ENCODE measurements at places on chromosomes 11 and 22.
A peak's percentile ranks its signal among the peaks of the same experiment; 100 is the strongest.

DNA sequence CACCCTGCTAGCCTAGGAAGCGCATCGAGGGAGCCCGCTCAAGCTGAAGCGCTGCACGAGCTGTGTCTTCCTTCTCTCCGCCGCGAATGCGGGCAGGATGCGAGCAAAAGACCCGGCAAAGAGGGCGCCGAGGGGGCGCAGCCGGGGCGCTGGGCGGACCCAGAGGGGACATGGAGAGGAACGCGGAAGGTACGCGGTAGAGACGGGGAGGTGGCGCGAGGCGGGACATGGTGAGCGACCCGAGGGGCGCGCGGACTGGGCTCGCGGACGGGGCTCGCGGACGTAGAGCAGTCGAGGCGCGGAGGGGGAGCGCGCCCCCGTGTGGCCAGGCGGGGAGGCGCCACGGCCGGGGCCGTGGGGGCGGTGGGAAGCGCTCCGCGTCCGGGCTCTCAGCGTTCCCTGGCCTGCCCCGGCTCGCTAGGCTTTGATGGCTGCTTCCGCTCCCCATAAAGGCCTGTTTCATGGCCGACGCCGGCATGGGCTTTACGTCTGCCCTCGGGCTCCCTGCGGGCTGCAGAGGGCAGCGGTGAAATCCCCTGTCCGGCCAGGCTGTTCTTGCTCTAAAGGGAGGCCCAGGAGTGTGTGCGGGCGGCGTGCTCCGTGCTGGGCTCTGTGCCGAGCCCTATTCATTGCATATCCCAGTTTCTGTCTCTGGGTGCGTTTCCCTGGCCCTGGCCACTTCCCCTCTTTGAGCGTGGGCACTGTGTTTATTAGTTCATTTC lies 31.2 kb upstream of the TRIM29 start:
- DNase-seq: peak; percentile 25

GRCh38 chr11:10450462-10451425 lies 4.3 kb upstream of the AMPD3 start:
- DNase-seq: no peak

DNA sequence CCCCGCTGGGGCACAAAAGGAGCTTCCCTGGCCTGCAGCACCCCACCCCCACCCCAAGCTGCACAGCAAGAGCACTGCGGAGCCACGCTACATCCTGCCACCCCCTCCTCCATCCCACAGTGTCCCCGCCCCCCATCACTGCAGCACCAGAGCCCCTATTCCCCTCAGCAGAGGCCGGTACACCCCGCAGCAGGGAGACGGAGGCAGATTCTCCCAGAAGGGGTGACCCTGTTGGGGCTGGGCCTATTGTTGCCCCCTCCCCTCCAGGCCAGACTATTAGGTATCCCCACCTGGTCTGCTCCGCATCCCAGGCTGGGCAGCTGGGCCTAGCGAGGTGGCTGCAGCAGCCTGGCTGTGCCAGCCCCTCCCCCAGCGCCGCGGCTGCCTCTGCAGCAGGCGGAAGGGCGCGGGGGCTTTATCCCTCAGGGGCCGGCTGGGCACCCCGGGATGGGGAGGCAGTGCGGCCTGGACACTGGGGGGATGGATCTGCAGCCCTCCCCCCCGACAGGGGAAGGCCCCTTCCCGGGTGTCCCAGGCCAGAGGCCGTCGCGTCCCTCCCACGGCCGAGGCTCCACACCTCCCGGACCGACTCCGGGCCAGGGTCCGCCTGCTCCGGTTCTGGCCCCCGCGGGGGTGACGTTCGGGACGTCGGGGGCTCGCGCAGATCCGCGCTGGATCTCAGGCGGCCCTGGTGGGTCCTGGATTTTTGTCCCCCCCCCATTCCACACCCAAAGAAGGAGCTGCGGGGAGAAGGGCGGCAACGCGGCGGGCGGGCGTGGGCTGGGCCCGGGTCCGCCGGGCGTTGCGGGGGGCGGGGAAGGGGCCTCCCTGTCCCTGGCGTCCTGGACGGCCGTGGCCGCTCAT lies 943 bp downstream of the DUSP8 start:
- DNase-seq: no peak

DNA sequence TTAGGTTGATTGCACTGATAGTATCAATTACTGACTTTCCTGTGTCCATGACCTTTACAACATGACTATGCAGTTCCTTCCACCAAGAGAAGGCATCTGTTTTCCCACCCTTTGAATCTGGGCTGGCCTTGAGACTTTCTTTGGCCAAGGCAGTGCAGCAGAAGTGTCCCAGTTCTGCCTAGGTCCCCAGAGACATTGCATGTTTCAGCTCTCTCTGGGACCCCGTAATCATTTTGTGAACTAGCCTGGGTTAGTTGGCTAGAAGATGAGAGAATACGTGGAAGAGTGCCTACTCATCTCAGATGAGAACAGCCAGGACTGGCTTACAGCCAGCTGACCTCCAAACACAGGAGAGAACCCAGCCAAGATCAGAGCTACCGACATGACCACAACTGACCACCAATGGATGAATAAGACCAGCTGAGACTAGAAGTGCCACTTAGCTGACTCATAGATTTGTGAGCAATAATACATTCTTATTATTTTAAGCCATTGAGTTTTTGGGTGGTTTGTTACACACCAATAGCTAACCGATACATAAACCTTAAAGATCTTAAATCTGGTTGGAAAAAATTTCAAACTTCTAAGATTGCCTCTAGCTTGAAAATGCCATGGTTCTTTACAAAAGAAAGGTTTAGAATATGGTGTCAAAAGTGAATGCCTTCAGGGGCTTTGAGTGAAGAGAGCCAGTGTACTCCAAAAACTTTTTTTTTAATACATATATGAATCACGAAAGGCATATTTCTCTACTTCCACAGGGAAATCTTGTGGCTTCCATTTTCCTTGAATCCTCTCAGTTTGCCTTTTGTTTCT lies 145.2 kb downstream of the FBXO7 start:
- no peak for DNase-seq

DNA sequence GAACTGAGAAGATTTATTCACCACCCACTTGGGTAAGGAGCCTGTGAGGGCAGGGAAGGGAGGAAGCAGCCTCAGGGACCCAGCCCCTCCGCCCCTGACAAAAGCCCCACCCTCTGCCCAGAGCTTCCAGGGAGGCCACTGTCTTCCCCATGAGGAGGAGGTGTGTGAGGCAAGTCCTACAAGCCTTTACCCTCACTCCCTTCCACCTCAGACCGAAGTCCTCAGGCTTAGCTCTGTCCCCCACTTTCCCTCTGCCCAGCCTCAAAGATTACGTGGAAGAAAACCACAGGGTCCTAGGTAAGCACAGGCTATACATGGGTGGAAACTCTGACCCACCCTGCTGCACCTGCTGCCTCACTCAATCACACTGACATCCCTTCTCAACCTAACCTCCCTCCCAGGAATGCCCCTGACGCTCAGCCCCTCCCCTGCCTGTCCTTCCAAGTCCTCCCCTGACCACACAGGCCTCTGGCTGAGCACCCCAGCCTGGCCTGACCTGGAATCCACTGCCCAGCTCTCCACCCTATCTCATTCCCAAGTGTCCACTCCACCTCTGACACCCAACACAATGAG lies 3.6 kb upstream of the ARAP1 start:
- DNase-seq: no peak

- no peak for DNase-seq
These were observed 42.1 kb downstream of the PRDM10 start for GRCh38 chr11:129960216-129961214.

- DNase-seq: no peak
These were observed 6.9 kb downstream of the SLC43A1 start for GRCh38 chr11:57508341-57509170.

DNA sequence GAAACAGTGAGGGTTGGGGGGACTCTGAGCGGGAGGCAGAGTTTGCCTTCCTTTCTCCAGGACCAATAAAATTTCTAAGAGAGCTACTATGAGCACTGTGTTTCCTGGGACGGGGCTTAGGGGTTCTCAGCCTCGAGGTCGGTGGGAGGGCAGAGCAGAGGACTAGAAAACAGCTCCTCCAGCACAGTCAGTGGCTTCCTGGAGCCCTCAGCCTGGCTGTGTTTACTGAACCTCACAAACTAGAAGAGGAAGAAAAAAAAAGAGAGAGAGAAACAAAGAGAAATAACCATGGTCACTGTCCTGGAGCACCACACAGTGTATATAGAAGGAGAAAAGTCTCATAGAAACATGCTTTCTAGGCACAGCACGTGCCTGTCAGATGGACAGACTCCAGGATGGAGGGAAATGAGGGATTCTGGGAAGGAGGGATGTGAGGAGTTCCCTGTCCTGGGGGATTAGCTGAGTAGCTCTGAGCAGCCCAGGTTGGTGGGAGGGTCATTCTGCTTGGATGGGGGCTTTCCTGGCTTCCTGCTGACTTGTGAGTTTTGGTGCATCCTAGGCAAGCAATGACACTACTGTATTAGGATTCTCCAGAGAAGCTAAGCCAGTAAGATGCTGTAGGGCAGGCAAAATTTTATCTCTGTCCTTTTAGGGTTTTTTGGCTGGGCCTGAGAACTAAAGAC lies 3.1 kb downstream of the GSTP1 start:
- DNase-seq: no peak

- no peak for DNase-seq
These were observed 11.5 kb upstream of the FADD start for GRCh38 chr11:70191495-70192140.

GRCh38 chr11:118435290-118435892 lies 901 bp upstream of the KMT2A start:
- DNase-seq: peak; percentile 74

GRCh38 chr11:121929581-121929980 lies 186.4 kb downstream of the BLID start:
- no peak for DNase-seq

DNA sequence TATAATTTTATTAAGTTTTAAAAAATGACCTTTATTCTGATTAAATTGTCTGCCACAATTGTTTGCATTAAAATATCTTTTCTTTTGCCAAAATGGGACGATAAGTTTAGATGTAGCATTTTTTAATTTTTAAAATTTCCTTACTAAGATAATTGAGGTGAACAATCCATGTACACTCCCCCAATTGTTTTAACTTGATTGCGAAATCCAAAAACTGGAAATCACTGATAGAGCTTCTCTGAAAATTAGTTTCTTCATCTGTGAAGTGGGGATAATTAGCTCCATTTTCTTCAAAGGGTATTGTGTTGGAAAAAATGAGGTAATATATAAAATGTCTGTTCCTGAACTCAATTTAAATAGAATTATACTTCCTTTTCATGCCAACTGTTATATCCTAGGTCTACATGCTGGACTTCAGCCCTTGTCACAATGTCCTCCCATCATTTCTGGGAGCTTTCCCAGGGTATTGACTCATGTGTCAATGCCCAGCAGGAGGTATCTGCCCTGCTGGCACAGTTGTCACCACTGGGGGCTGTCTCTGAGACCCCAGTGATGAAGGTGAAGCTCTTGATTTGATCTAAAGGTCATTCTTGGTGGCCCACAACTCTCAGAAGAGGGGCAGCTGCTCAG lies 28.7 kb upstream of the NAV2 start:
- DNase-seq: no peak

DNA sequence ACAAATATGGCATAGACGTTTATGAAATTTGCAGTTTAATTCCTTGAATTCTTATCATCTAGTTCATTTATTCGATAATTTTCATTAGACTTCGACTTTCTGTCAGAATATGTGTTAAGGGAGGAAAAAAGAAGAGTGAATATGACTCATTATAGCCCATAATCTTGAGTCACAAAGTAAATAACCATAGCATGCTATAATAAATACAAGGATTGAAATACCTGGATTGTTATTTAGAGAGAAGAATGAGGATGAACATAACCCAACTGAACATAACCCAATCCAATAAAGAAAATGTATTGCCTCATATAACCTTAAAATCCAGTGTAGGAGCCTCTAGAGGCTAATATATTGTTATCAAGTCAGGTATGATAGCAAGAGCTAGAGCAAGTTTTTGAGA lies 1858.3 kb upstream of the RAG2 start:
- no peak for DNase-seq

DNA sequence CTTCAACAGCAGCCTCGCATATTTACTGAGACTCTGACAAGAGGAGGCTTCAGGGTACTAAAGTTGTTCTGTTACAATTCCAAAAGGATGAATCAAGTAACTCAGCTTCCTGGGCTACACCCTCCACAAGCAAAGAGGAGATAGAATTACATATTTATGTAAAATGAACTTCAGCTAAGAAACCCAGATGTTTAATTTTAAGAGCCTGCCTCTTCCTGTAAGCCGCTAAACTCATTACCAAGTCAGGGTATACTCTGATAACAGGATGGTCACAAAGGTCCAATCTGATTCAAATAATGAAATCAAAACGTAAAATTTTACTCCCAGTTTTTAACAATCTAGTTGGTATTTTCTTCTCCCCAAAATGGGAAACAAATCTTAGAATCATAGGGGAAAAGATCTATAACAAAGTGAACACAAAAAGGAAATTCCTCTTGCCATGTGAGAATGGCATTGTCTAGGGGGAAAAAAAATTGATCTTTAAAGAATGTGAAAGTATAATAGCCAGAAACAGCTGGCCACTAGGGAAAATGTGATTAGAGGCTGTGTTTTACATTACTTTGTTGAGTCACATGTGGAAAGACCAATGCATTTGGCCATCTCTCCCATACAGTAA lies 30.9 kb downstream of the CHEK2 start:
- DNase-seq: no peak

DNA sequence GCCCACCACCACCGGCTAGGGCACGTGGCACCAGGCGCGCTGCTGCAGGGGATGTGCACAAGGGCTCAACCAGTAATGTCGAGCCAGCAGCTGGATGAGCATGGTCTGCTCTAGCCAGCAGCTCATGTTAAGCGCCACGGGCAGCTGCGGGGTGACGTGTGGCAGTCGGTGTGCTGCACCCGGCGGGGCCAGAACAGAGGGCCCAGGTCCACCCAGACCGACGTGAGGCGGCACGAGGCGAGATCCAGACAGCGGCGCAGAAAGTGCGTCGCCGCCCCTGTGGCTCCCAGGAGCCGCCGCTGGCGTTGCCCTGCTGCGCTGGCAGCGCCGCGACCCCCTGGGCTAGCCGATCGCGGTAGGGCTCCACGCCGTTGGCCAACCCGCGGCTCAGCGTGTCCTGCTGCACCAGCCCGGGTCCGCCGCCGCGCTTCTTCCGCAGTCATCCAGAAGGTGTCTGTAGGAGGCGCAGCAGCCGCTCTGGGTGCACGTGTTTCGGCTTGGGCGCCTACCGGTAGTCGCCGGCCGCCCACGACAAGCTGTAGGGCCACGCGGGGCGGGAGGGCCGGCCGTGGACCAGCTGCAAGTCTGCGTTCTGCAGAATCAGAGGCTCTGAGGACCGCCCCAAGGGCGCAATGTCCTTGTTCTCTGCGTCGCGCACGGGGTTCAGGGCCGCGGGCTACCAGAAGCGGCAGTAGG lies 4.6 kb upstream of the GALR3 start:
- no peak for DNase-seq

DNA sequence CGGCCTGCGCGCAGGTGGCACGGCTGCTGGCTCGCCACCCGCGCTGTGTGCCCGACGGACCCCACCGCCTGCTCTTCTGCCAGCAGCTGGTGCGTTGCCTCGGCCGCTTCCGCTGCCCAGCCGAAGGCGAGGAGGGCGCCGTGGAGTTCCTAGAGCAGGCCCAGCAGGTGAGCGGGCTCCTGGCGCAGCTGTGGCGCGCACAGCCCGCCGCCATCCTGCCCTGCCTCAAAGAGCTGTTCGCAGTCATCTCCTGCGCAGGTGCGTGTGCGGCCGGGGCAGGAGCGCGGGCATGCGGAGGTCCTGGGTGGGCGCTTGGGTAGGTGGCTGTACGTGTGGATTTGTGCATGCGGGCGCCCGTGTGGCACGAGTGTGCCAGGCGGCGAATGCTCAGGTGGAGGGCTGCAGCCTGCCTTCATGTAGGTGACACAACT lies 8.0 kb downstream of the USP35 start:
- no peak for DNase-seq

Measured in iPS DF 19.7 (cell line).